ENCODE measurements at places on chromosomes 2 and 18.

- DNase-seq = peak; percentile 74
These were observed 29.7 kb downstream of the NOL10 start for GRCh38 chr2:10659898-10660568.

GRCh38 chr2:239214725-239215124 lies 186.1 kb downstream of the HDAC4 start:
- no peak for DNase-seq

DNA sequence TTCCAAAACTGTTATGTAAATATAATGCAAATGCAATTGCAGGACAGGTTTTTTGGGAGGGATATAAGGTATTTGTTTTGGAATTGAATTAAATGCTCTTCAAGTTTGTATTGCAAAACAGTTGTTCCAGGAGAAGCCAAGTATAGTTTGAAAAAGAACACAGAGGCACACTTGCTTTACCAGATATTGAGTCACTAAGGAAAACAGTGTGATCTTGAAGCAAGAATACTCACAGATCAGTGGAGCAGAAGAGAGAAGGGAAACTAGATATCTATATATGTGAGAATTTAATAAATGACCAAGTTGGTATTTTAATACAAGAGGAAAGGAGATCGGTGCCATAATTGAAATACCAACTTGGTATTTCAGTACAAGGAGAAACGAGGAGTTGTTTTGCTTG lies 178.9 kb downstream of the CAPN13 start:
- no peak for DNase-seq

- no peak for DNase-seq
These were observed 211.5 kb downstream of the IKZF2 start for GRCh38 chr2:212939777-212940531.

GRCh38 chr2:46275995-46276394 lies 21.2 kb upstream of the EPAS1 start:
- DNase-seq = no peak

DNA sequence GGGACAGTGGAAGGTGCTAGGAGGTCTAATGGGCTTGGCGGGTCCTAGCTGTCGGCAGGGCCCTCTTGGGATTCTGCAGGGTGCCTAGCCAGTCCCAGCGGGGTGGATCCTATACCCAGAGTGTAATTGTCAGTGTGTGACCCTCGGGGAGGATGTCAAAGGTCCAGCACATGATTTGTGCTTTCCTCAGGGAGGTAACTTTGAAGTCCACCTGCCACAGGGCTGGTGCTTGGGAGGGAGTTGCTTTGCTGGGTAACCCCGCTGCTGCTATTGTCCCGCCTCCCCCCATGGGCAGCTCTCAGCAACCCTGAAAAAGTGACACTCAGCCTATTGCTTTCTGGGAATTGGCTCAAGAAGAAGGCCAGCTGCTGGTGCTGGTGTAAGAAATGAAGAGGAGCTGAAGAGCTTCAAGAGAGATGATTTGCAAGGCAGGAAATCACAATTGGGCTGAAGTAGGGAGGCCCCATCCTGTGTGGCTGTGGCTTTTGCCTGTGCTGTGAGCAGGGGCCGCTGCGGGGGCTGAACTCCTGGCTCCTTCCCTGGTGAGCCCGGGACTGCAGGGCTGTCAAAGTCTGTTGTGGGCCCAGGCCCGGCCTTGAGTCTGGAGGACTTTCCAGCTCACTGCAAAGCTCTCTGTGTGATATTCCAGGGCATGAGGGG lies 36.4 kb downstream of the EMILIN2 start:
- peak; percentile 68 for DNase-seq

DNA sequence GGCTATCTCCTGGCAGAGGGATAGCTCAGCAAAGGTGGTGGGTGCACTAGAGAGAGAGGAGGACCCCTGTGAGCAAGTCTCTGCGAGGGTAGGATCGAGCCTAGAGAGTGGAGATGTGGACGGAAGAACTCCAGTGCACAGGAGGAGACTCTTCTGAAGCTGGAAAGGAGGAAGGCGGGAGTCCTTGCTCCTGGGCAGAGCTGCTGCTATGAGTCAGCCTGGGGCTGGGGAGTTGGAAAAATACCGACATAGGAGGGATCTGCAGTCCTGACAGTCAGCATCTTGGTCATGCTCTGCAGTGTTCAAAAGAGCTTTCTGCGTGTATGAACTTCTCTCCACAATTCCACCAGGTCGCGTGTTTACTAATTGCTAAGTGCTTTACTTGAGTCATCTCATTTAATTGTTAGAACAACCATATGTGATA lies 233.8 kb downstream of the LDLRAD4 start:
- DNase-seq = no peak

DNA sequence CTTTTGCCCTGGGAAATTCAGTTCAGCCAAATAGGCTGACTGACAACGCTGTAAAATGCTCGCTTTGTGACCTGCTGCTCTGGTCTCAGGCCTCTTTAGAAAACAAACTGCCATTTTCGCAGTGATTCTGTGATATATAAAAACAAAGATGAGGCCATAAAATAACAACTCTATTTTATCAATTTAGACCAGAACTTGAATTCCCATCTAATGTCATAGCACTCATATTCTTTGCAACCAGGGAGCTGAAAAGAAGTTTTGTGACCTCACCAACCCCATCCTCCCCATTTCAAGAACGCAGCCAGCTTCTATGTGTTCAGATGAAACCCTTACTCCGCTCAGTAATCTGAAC lies 40.3 kb downstream of the TCF4 start:
- DNase-seq = no peak

GRCh38 chr2:37449761-37450296 lies 105.4 kb downstream of the QPCT start:
- DNase-seq = no peak

DNA sequence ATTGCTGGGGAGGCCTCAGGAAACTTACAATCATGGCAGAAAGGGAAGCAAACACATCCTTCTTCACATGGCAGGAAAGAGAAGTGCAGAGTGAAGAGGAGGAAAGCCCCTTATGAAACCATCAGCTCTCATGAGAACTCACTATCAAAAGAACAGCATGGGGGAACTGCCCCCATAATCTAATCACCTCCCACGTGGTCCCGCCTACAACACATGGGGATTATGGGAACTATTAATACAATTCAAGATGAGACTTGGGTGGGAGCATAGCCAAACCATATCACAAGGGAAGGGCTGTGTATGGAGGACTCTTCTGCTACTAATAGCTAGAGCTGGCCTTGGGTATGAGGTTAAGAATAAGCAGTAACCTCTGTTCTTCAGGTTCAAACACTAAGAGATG lies 8.8 kb upstream of the SETBP1 start:
- no peak for DNase-seq

DNA sequence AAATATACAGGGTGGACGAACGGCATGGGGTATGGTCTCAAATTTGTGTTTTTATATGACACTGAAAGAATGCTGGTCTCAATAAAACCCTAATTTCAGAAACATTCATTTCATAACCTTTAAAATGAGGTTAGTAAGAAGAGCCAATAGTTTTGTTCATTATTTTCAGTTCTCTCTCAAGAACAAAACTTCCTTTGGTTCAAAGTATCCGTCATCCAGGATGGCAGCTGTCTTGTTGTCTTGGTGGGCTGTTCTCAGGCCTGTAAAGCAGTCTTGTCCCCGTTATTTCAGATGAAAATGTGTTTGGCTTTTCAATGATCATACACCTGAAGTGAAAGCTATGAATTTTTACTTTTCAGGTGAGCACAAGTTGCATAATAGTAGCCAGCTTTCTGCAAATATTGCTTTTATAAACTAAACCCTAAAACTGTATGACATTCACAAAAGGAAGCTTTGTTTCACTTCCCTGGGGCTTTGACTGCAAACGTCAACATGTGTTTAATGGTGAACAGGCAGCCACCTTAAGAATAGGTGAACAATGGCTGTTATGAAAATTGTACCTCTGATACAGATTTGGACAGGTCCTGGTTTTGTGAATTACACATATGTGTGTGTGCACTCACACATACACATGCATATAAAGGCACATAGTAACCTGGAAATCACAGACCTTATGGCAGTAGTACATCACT lies 2.6 kb downstream of the IL18RAP start:
- no peak for DNase-seq

GRCh38 chr18:37617623-37618022 lies 52.0 kb upstream of the CELF4 start:
- no peak for DNase-seq

DNA sequence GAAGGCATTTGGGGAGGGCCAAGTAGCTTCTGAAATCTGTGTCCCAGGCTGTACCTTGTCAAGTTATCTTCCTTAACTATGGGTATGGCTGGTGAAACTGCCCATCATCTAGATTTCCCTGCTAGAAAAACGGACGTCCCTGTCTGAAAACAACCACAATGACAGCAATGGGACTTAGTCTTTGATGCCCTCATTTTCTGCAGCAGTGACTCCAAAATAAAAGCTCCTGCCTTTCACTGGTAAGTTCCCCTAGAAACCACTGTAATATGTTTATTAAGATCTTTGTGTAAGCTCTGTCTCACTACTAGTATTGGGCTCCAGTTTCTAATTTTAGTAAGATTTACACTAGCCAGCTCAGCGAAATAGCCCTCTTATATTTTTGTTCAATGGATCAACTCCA lies 47.2 kb upstream of the GORASP2 start:
- DNase-seq = no peak

DNA sequence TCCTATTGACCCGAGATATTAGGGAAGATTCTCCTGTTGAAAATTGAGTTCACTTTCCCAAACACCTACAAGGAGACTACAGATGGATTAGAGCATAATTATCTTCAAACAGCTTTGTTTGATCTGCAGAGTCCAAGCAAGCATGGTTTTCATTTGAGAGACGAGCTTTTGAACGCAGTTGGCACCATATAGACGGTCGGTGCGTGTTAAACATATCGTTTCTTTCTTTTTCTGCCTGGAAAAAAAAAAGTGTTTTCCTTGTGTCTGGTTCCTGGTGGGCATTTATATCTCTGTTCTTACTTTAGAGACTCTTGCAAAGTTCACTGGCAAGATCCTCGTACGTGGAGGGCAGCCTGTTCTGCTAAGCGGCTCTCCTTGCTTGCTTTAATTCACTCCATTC lies 248.9 kb downstream of the TMEM182 start:
- no peak for DNase-seq

GRCh38 chr2:41830600-41830999 lies 217.2 kb upstream of the PKDCC start:
- no peak for DNase-seq

GRCh38 chr18:77108821-77109647 lies 23.5 kb downstream of the MBP start:
- no peak for DNase-seq

DNA sequence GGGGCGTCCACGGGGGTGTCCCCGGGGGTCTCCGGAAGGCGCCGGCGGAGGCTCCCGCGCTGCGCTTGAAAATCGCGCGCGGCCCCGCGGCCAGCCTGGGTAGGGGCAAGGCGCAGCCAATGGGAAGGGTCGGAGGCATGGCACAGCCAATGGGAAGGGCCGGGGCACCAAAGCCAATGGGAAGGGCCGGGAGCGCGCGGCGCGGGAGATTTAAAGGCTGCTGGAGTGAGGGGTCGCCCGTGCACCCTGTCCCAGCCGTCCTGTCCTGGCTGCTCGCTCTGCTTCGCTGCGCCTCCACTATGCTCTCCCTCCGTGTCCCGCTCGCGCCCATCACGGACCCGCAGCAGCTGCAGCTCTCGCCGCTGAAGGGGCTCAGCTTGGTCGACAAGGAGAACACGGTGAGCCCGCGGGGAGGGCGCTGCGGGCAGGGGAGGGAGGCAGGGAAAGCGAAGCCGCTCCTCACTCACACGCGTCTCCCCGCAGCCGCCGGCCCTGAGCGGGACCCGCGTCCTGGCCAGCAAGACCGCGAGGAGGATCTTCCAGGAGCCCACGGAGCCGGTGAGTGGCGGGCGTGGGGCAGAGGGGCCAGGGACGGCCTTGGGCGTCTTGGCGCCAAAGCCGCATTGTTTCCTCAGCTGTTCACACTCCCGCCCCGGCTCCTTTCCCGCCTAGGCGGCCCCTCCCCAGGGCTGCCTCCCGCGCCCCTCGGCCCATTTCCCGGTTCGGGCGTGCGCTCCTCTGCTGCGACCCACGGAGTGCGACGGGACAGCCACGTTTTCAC lies at the start of gene RRM2:
RRM2 (plus strand) TSS at position 240 of the 781 bp plus-strand sequence; CDS start at position 300, 60 bp downstream.
- DNase-seq = peak; percentile 98

- no peak for DNase-seq
These were observed 38.5 kb upstream of the LYPD6 start for GRCh38 chr2:149291881-149292280.

- no peak for DNase-seq
These were observed 607.5 kb upstream of the SLC39A10 start for GRCh38 chr2:195049372-195050031.

GRCh38 chr18:61876899-61877298 lies 15.9 kb downstream of the RNF152 start:
- no peak for DNase-seq

- DNase-seq = peak; percentile 70
These were observed 800 bp downstream of the IL1RL2 start for GRCh38 chr2:102187496-102188150.

- no peak for DNase-seq
These were observed 138.0 kb upstream of the GPC1 start for GRCh38 chr2:240297256-240298116.

- no peak for DNase-seq
These were observed 76.0 kb upstream of the DSG1 start for GRCh38 chr18:31241900-31242409.

DNA sequence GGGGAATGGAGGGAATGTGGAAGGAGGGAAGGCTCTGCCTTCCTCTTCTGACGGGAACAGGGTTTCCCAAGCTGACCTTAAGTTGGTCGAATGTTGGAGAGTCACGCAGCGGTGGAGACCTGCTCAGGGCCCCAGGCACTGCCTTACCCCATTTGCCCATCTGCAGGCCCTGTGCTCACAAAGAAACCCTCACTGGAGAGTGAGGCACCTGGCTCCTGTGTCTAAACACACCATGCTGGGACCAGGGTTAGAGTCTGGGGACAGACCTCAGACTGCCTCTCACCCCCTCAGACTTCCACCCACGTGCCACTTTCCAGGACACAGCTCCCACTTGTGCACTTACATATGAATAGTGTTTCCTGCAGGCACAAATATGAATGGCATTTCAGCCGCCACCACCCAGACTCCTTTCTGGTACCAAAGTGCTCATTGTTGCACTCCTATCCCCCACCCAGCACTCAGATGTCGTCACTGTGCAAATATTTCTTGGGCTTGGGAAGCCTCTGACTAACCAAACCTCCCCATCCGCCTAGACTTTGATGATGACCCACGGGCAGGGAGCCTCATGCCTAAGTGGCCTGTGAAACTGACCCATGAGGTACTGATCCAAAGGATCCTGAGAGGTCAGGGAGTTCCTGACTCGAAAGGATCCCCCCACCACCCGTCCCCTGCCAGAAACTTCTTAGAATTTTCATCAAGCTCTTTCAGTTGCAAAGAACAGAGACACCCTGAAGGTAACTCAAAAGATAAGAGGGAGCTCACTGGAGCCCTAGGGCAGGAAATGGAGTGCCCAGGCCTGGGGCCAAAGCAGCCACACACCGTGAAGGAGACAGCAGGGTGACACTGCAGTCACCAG lies 78.3 kb downstream of the STPG4 start:
- no peak for DNase-seq

DNA sequence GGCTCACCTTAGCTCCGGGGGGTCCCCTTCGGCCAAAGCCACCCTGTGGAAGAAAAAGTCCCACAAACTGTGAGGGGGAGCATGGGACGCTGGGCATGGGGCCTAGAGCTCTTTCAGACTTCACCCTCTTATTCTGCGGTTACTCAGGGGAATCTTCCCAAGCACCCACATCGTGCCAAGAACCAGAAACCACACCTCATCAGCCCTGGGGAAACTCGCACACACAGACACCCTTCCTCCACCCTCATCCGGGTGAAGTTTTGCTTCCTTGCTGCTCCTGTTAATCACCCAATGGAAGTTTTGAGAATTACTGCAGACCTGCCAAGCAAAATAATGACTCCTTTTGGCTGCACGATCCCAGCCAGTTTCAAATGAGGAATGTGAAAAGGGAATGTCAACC lies 59.1 kb downstream of the COL6A3 start:
- DNase-seq = no peak

GRCh38 chr2:241943961-241944575 lies 74.5 kb downstream of the RTP5 start:
- DNase-seq = no peak

Data from activated CD4-positive, alpha-beta T cell treated with anti-CD3 and anti-CD28 coated beads for 36 hours (primary cell).